Left hindlimb (tissue), 1 donor: ENCODE measurements at places on chromosomes 5 and 9.

DNA sequence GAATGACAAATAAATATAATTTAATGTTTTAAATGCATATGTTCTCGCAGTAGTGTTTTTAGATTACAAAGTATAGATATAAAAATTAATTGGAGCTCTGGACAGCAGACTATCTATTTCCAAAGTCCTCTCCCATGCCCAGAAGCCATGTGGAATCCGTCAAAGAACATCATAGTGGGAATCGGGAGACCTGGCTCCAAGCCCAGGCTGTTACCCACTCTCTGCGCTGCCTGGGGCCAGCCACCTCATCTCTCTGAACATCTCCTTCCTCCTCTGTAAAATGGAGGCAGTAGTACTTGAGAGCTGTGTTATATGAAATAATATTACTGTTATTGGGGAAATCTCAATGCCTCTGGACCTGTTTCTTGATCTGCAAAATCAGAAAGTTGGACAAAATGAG is 58.1 kb upstream of the SLC30A5 start:
- no peak for DNase-seq

- DNase-seq = no peak
Measured at GRCh38 chr5:72936893-72937292, 18.9 kb upstream of the FCHO2 start.

- no peak for DNase-seq
Measured at GRCh38 chr9:38229104-38229500, 160.1 kb upstream of the SHB start.

- no peak for DNase-seq
Measured at GRCh38 chr9:137575716-137576411, 2.9 kb downstream of the DPH7 start.

DNA sequence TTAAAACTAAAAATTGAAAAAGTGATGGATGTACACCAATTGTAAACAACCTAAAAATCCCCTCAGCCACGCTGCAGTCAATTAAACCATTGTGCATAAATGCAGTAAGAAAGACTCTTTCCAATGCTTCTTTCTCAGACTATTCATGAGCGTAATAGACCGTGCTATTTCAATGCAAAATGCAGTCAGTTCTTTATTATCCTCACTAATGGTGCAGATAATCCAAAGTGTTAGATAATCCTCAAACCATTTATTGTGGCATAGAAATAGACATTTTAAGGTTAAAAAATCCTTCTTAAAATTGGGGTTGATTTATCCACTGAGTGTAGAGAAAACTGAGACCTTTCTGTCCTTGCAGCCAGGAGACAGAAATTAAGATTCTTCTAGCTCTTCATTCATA is 1862.8 kb downstream of the EFNA5 start:
- no peak for DNase-seq

DNA sequence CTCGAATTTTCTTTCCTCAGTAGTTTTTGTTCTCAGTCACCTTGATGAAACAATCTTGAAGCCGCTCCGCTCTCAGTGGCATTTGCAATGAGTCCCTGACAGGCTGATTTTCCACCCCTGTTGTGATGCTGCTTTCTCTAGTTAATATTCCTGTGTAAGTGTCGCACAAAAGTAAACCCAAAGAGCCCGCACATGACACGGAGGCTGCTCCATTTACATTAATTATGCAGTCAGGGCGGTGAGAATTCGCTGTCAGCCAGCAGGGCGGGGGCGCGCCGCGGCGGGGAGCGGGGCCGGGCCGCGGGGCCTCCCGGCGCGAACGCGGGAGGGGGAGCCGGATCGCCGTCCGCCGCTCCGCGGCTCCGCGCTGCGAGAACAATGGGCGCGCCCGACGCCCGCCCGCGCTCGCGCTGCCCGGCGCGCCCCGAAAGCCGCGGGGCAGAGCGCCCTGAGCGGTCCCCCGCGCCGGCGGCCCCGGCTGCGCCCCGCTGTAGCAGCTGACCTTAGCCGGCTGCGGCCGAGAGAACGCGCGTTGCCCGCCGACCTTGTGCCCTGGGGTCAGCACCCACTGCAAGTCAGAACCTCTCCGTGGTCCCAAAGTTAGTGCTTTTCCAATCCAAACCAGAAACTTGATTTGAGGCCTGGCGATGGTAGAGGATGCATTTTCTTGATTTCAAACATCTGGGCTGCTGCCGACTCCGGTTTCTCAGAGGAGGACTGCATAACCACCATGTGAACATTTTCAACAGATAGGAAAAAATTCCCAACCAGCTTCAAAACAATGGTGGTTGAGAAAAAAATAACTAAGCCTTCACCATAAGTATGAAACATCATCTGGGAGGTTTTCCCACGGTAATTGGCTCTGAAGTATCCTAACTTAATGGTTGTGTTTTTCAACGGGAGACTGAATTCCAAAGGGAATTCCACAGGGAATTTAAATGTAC is 142.6 kb downstream of the PBX3 start:
- DNase-seq = peak; percentile 51
